Activated naive CD4-positive, alpha-beta T cell treated with anti-CD3 and anti-CD28 coated beads for 36 hours (primary cell): ENCODE measurements at places on chromosomes 2 and 18.

GRCh38 chr18:8962192-8962779 is 140.2 kb upstream of the NDUFV2 start:
- no peak for DNase-seq

- DNase-seq, result no peak
Observed at GRCh38 chr2:88212251-88212790, 42.2 kb downstream of the THNSL2 start.

DNA sequence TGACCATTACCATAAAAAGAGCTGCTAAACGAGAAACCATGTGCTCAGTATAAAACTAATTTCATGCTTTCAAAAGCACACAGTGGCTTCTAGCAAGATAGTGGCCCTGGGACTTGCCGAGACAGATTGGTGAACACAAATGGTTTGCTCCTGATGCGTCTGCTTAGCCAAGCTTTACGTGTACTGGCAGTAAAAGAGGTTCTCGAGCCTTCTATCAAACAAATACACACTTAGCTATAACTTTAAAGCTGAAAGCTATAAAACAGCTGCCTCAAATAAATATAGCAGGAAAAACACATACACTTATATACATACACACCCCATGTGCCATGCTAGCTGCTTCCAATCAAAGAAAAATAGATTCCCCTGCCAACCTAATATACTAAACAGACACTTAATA is 117.0 kb downstream of the ZNF385B start:
- no peak for DNase-seq

GRCh38 chr2:12932192-12932591 is 215.5 kb downstream of the TRIB2 start:
- no peak for DNase-seq

DNA sequence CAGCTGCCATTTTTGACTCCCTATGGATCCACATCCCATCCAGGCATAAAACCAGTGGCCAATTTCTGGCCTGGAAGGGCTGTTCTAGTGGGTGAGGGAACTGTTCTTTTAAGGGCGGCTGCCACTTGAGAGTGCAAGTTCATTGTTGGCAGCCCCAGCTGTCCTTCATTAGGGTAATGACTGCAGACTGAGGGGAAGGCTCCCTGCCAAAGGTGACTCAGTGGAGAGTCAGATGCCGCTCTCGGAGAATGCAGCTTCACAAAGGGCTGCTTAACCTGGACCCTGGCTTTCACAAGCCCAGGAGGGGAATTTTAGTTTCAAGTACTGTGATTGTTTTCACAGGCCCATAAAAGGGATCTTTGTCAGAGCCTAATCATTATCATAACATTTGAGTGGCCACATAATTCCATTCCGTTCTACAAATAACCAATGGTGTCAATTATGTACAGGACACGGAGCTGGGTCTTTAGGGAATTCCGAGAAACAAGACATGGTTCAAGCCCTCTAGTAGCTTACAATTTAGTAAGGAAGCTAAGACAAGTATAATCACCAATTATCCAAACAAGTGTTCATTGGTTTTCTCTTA is 235.7 kb downstream of the CDCA7 start:
- DNase-seq, result no peak

- DNase-seq, result no peak
Observed at GRCh38 chr2:165348441-165348840, 109.2 kb downstream of the SCN2A start.

DNA sequence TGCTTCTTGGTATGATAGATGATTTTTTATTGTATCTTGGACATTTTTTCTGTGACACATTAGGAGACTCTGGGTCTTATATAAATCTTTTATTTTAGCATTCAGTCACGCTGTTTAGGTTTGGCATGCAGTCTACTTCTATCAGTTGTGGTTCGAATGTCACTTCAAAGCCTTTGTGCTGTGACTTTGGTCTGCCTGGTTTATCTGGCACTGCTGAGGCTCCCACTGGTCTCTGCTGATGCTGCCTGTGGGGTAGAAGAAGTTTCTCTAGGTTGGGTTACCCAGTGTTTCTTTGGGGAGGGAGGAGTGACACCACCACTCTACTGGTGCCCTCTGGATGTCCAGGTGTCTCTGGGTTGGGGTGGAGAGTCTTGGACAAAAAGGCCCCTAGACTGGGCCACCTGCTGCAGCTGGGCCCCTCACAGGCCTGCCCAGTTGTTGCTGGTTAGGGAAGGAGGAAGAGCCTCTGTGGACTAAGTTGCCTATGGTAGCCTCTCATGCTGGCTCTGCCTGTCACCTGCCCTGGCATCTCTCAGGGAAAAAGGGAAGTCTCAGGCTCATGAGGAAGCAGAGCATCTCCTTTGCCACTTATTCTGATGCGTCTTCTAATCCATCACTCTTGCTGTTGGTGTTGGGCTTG is 115.4 kb upstream of the HS6ST1 start:
- DNase-seq, result no peak

DNA sequence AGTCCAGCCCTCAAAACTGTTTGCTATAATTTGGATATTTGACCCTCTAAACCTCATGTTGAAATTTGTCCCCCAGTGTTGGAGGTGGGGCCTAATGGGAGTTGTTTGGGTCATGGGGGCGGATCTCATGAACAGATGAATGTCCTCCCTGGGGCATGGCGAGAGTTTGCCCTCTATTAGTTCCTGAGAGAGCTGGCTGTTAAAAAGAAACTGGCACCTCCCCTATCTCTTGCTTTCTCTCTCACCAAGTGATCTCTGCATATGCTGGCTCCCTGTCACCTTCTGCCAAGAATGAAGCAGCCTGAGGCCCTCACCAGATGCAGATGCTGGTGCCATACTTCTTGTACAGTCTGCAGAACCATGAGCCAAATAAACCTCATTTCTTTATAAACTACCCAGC is 12.0 kb downstream of the LNPK start:
- no peak for DNase-seq

DNA sequence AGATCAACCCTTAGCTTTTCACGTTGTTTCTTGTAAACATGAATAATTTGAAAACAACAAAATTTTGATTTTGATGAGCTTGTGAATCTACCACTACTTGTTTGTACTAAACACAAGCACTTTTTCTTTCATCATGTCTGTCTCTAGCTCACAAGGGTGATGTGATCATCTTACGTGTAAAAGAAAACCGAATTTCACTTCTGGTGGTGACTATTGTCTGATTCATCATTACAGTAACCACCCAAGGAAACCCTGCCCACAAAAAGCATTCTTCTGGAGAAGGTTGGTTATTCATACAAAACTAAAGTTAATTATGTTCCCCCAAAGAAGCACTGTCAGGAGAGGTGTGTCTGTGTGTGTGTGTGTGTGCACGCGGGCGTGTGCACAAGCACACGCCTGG is 285.4 kb downstream of the ZNF516 start:
- peak; percentile 19 for DNase-seq

DNA sequence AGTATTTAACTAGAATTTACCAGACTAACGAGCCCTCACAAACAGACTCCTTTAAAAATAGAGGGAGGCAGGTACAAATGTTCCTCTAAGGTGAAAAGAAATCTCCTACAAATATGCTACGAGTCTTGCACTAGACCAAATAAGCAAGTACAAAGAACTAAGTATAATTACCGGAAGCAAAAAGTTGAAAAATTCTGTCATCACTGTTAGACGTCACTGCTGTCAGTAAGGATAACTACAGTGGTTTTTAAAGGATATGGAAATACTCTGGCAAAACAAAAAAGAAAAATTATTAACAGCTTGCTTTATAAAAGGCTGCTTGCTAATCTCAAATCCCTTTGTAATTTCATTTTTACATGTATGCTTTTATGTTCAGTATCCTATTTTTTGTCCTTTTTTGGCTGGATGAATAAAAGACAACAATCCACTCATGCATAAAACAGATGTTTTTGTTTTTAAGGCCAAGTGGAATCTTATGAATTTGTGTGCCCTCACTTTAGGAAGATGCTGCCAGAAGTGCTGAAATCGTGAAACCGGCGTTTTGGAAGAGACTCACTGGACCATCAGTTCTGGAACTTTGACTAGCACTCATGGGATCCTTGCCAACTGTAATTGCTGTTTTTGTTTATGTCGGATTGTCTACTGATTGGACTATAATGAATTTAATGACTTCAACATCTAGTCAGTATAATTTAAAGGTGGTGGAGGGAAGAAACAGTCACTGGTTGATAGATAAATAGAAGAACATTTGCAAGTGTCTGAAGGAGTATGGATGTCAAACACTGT is 6.7 kb downstream of the ZNF521 start:
- no peak for DNase-seq

GRCh38 chr2:143841935-143842334 is 678.0 kb downstream of the ZEB2 start:
- DNase-seq, result no peak

DNA sequence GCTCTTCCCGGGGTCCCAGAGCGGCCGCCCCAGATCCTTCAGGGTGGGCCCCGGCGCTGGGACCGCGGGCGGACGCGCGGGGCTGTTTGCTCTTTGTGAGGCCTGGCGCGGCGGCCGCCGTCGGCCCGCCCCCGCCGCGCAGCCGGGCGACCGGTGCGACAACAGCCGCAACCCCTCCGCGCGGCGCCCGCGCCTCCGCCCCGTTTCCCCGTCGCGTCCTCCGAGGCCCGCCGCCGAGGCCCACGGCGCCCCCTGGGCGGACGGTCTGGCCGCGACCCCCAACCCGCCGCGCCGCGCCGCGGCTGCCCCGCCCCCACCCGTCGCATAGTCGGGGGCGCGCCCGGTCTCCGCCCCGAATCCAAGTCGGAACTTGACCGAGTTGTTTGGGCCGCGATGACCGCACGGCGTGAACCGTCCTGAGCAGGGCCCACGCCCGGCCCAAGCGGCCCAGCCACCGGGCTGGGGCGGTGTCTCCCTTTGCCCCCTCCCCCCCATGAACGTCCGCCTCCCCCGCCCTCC is 448 bp downstream of the YPEL5 start:
- no peak for DNase-seq

GRCh38 chr2:182447863-182448262 is 21.0 kb upstream of the PDE1A start:
- DNase-seq, result no peak

- DNase-seq, result no peak
Observed at GRCh38 chr18:13513481-13513880, 212.9 kb downstream of the FAM210A start.

GRCh38 chr18:50338122-50338521 is 36.7 kb upstream of the SKA1 start:
- DNase-seq, result no peak

GRCh38 chr18:3709205-3709604 is 259.2 kb downstream of the TGIF1 start:
- no peak for DNase-seq

- DNase-seq, result no peak
Observed at GRCh38 chr2:33636001-33636400, 36.9 kb upstream of the FAM98A start.

DNA sequence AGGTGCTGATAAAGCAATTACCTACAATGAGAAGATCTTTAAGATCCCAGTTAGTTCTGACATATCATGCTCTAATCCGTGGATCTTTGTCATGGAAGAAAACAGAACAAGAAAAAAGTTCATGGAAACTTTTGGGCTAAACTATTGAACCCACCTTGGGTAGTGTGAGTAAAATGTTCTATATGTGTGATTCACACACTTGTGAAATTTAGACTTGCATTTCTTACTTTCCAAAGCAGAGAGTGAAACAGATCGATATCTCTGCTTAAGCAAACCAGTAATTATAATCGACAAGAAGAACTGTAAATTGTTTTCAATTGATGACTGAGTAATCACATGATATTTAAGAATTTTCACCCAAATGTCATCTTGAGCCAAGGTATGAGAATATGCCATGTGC is 214.2 kb downstream of the HRH4 start:
- DNase-seq, result no peak

- DNase-seq, result no peak
Observed at GRCh38 chr2:41835401-41835800, 212.4 kb upstream of the PKDCC start.

- no peak for DNase-seq
Observed at GRCh38 chr2:207088276-207088675, 77.5 kb downstream of the KLF7 start.

- DNase-seq, result no peak
Observed at GRCh38 chr2:85012855-85013254, 41.9 kb downstream of the KCMF1 start.

GRCh38 chr18:58806826-58807714 is 57.6 kb upstream of the ZNF532 start:
- no peak for DNase-seq

- DNase-seq, result no peak
Observed at GRCh38 chr2:164882276-164882675, 40.7 kb upstream of the COBLL1 start.

- no peak for DNase-seq
Observed at GRCh38 chr2:67309281-67309680, 87.9 kb upstream of the ETAA1 start.

GRCh38 chr2:8675543-8675942 is 6.3 kb upstream of the ID2 start:
- DNase-seq, result no peak

- DNase-seq, result no peak
Observed at GRCh38 chr18:26639149-26639548, 90.8 kb upstream of the KCTD1 start.

GRCh38 chr2:8307606-8308180 is 374.2 kb upstream of the ID2 start:
- no peak for DNase-seq

- DNase-seq, result peak; percentile 45
Observed at GRCh38 chr2:197042739-197043196, 116.3 kb upstream of the PGAP1 start.

DNA sequence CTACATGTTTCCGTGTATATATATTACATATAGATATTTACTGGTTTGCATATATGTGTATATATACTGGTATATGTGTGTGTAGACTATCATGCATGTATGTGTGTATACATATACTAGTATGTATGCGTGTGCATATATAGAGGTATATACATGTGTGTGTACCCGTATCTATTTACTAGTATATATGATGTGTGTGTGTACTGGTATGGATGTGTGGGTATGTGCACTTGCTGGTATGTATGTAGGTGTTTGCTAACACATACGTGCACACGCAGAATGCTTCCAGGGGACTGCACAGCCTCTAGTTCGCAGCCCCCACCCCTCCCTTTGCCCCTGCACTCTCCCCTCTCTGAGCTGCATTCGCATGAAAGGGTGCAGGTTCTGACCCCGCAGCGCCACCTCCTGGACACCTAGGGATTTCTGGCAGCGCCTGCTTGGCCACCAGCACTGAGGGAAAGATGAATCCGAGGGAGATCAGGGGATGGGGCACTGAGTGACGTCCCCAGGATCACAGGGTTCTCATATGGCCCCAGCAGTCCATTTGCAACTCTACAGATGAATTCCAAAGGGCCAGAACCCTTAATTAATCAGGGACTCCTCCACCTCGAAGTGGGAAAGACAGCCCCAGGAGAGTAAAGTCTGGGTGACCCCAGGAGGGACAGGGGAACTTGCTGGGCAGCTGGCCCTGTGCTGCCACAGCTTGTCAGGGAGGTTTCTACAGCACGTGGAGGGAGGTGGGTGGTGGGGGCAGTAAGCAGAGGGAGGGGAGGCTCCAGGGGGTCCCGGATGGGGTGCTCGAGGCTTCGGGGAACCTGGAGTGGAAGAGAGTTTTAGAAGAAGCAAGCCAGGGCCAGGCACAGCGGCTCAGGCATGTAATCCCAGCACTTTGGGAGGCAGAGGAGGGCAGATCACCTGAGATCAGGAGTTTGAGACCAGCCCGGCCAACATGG is 66.8 kb upstream of the ASAP2 start:
- peak; percentile 86 for DNase-seq
